BJ (cell line): ENCODE measurements at places on chromosomes 5 and 9.

DNA sequence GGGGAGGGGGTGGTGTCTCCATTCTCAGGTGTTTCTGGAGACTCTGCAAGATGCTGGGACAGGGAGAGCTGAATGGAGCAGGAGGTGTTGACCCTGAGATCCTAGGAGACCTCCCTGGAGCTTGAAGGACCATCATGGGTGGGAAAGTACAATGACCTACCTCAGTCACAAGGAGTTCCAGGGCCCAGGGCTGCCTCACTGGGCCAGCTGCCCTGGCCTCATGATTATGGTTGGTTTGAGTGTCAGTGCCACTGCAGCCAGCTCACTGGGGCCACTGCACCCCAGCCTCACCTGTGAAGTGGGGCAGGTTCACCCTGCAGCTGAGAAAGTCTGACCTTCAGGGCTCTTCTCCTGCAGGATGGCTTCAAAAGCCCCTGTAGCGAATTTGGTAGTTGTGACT lies 372.5 kb downstream of the IRX2 start:
- no peak for DNase-seq

- no peak for DNase-seq
These were observed 58.8 kb upstream of the ANGPTL2 start for GRCh38 chr9:127181315-127181580.

- DNase-seq = no peak
These were observed 317.6 kb downstream of the FBXL17 start for GRCh38 chr5:108064302-108064701.

DNA sequence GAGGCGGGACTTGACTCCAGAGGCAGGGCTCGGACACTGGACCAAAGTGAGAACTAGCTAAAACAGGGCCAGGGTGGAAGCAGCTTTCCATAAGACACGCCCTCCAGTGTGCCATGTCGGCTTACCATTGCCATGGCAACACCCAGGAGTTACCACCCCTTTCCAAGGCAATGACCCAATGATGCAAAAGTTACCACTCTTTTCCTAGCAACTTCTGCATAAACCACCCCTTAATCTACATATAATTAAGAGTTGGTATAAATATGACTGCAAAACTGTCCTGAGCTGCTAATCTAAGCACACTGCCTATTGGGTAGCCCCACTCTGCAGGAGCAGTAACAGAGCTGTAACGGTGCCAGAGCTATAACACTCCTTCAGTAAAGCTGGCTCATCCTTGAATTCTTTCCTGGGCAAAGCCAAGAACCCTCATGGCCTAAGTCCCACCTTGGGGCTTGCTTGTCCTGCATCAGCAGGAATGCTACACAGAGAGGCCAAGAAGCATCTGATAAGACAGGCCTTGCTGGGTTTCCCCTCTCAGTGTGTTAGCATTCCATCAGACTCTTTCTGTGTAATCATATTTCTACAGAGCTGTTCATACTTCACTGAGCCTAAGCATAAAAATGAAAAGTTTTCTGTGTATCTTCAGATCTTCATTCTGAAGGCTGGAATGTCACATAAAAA lies 262.7 kb upstream of the KLF9 start:
- DNase-seq = no peak

- no peak for DNase-seq
These were observed 85.0 kb upstream of the IRX4 start for GRCh38 chr5:1967736-1968135.

DNA sequence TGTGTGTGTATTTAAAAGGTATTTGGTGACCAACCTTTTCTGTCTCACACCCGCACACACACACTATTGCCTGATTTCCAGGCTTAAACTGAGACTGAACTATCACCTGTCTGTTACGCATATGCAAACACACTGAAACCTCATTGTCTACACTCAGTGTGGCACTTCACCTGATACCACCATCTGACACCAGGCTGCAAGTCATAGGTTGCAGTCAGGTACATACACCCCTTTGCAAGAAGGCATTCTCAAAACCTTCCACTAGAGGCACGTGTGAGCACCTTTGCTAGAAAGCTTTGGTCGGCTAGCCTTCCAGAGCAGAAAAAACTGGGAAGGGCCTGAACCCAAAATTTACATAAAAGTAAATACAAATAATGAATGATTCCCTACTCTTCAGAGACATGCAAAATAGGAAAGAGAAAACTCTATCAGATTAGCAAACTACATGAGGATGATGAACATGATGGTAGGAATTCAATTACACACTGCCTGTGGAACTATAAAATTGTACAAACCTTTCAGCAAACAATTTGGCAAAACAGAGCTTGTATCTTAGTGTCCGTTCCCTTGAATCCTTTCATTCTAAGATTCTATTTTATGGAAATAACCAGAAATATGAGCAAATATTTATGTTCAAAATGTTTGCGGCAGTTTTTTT lies 5.9 kb upstream of the FOXD1 start:
- no peak for DNase-seq

DNA sequence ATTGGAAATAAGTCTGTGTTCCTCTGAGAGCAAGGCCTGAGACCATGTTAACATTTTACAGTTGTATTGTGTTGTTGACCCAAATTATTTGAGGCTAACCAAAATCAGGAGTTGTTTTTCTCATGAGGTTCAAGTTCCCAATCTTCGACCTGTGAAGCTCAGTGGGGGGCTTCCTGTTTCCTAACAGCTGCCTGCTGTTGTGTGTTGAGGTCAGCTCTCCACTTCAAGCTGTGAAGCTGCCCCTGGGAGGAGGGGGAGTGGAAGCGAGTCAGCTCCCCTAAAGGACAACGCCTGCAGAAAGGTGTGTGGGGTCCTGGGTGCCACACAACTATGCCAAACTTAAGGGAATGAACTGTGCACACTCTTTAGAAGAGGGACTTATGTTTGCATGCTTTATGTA lies 295.5 kb downstream of the IRX1 start:
- DNase-seq = no peak

GRCh38 chr9:71763832-71764231 lies 4.5 kb downstream of the CEMIP2 start:
- DNase-seq = peak; percentile 67

DNA sequence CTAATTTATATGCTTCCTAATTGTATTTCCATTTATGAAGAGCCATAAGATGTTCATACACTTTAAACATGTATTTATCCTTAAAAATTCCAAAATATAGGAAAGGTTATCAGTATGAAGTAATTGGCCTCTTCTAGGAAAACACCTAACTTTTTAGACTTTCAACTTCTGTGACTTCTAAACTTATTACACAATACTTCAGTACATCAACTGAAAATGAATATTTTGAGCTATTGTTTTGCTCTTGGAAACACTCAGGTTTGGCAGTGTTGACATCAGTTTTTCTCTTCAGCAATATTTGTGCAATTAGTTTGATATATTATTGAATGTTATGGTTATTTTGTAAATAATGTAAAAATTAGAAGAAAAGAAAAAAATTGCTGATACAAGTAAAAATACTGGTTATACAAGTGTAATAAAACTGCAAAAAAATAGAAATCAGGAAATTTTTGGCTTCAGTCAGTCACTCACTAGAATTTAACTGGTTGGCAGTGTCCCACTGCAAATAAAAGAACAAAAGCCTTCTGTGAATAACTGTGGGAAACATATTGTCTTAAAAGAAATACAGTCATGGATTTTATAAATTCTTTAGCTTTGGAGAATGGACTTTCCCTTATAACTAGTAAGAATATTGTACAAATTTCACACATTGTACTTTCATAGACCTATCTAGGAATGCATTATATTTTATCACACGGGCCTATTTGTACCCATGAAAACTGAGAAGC lies 635.9 kb downstream of the TLE1 start:
- no peak for DNase-seq

- peak; percentile 23 for DNase-seq
These were observed 26.4 kb upstream of the TMOD1 start for GRCh38 chr9:97475059-97475458.

- no peak for DNase-seq
These were observed 155.7 kb upstream of the ADAMTS16 start for GRCh38 chr5:4984461-4984860.

DNA sequence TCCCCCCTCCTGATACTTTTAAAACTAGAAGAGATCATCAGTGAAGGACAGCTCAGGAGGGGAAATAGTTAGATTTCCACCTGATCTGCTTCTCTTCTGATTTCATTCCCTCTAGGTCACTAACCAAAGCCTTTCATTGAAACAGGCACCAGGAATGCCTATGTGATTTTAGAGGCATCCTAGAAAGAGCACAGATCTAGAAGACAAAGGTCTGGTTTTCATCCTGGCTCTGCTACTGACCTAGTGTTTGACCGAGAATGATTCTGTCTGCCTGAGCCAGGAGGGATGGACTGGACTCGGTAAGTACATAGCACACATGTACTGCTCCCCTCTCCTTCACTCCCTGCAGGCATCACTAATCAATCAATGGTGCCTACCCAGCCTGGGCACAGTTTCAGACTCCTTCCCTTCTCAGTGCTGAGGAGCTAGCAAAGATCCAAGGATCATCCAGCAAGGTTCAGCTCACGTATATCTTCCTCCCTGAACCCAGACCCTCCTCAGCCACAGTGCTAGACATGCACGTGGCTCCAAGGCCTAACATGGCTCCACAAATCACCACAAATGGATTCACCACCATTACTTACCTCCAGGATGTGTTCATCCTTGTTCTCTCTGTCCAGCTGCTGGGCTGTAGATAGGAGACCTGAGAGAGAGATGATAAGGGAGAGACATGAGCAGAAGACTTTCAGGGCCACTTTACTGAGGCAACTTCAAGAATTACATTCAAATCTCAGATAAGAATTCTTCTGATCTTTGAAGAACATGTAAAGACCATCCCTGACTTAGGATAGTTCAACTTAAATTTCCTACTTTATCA lies 35.2 kb downstream of the FAT2 start:
- no peak for DNase-seq

GRCh38 chr9:124594673-124595072 lies 87.5 kb upstream of the NR5A1 start:
- DNase-seq = no peak

DNA sequence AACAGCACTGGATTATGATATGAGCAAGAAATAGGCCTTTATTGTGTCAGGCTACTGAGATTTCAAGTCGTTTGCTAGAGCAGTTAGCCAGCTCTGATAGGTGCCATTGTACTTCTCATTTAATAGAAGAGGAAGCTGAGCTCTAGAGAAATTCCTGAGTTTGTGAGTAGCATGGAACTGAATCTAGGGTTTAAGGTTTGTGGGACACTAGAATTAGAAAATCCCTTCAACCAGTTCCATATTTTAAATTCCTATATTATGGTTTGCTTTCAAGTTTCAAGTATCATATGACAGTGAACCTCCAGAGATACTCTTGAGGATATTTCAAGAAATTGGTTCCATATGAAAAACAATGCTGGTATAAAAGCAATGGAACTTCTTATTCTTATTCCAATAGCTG lies 87.6 kb downstream of the ANKRD55 start:
- DNase-seq = no peak

GRCh38 chr5:61466017-61466416 lies 134.0 kb downstream of the ZSWIM6 start:
- no peak for DNase-seq

DNA sequence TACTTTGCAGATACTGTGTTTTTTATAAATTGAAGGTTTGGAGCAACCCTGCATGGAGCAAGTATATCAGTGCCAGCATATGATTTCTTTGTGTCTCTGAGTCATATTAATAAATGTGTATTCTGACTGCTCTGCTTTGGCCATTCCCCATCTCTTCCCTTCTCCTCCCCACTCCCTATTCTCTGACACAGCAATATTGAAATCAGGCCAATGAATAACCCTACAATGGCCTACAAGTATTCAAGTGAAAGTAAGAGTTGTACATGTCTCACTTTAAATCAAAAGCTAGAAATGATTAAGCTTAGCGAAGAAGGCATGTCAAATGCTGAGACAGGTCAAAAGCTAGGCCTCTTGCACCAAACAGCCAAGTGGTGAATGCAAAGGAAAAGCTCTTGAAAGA lies 82.2 kb upstream of the TLX3 start:
- no peak for DNase-seq

DNA sequence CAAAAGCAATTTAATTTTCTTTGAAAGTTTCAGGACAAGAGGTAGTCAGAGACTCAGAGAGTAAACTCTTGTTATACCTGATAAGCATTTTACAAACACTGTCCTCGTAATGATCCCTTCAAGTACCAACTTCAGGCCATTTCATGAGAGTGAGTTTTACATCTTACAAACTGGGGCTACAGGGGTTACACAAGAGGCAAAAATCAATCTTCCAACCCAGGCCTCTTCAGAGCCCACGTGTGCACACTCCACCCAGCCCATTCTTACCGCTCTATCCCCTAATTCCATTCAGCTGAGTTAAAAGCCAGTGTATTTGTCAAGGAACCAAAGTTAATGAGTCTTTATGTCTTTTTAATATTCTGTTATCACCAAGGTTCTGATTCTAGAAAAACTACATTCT lies 46.5 kb downstream of the PSMB7 start:
- DNase-seq = no peak

- no peak for DNase-seq
These were observed 79.5 kb downstream of the SREK1 start for GRCh38 chr5:66223637-66224036.

GRCh38 chr5:142902186-142902965 lies 132.2 kb downstream of the ARHGAP26 start:
- DNase-seq = no peak

DNA sequence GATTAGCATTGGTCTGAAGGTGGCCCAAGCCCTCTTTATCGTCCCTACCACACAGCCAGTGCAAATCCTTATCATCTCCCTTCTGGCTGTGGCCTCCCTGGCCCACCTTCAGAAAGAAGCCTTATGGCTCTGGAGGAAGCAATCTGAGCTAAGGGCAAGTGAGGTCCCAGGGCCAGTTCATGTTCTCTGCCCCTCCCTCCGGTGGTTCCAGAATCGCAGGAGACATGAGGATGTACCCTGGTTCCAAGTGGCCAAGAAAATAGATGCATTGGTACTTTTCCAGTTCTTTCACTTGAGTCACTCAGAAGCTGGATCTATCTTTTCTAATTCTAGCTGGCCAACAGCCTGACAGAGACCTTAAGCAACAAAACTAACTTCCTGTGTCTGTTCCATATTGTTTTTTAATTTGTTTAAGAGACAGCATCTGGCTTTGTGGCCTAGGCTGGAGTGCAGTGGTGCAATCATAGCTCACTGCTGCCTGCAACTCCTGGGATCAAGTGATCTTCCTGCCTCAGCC lies 60.7 kb downstream of the LHFPL2 start:
- DNase-seq = no peak

- DNase-seq = no peak
These were observed 3.7 kb upstream of the TTLL11 start for GRCh38 chr9:122096620-122097415.

DNA sequence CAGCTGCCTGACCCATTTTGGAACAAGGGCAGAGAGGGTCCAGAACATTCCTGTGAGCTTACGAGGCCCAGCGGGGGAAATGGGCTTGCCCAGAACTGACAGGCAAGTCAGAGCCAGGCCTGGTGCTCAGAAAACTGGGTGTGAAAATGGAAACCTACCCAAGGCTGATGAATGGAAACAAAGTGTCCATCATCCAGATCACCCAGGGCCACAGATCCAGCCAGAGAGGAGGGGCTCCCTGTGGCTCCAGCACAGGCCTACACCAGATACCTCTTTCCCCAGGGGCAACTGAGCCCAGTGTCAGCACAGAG lies 3.1 kb downstream of the CLTB start:
- no peak for DNase-seq

DNA sequence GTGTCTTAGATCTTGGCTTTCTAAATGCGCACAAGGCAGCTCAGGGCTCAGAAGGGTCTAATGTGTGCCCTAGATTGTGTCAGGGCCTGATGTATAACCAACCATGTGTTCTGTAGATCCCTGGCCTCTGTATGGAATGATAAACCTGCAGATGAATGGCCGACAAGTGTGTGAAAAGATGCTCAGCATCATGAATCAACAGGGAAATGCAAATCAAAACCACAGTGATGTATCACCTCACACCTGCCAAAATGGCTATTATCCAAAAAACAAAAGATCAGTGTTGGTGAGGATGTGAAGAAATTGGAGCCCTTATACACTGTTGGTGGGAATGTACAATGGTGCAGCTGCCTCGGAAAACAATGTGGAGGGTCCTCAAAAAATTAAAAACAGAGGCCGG lies 489.8 kb downstream of the SEMA5A start:
- no peak for DNase-seq
